A375 (cell line): ENCODE measurements at places on chromosomes 2 and 18. TPM values are rescaled to one million over a fixed set of nuclear protein-coding genes. Genes with fewer than 3 reads are reported as not detected.

The MFSD6 gene
- 7.0 and 8.4 TPM in 2 replicates for total RNA-seq

The CD8B2 gene
- not detected in 2 replicates for total RNA-seq

The PPP1R1C gene
- total RNA-seq, result 4.2 and 4.6 TPM in 2 replicates

The POTEI gene
- 2.8 and 3.1 TPM in 2 replicates for total RNA-seq

The CCDC85A gene
- 0.08 TPM in 1 of 2 replicates, not detected in the other for total RNA-seq

The MLPH gene
- 24.7 and 25.0 TPM in 2 replicates for total RNA-seq

The ECEL1 gene
- total RNA-seq, result not detected in 2 replicates

The DLX2 gene
- total RNA-seq, result 4.0 and 4.9 TPM in 2 replicates

The STON1 gene
- 1.3 and 1.7 TPM in 2 replicates for total RNA-seq

The SLC23A3 gene
- total RNA-seq, result 0.19 and 0.42 TPM in 2 replicates

The PLCD4 gene
- total RNA-seq, result 1.0 and 3.0 TPM in 2 replicates

The DYNAP gene
- not detected in 2 replicates for total RNA-seq

The TCF23 gene
- total RNA-seq, result not detected in 2 replicates

The GPBAR1 gene
- total RNA-seq, result 0.21 TPM in 1 of 2 replicates, not detected in the other

The GPR39 gene
- 4.0 and 7.0 TPM in 2 replicates for total RNA-seq

The BOK gene
- total RNA-seq, result 5.1 and 8.0 TPM in 2 replicates

The HJURP gene
- 32.4 and 43.8 TPM in 2 replicates for total RNA-seq

The AFF3 gene
- total RNA-seq, result 2.0 and 2.5 TPM in 2 replicates
